ENCODE measurements at places on chromosomes 1 and 21.

- DNase-seq = no peak
These were observed 2.9 kb upstream of the BSND start for GRCh38 chr1:54995835-54996234.

DNA sequence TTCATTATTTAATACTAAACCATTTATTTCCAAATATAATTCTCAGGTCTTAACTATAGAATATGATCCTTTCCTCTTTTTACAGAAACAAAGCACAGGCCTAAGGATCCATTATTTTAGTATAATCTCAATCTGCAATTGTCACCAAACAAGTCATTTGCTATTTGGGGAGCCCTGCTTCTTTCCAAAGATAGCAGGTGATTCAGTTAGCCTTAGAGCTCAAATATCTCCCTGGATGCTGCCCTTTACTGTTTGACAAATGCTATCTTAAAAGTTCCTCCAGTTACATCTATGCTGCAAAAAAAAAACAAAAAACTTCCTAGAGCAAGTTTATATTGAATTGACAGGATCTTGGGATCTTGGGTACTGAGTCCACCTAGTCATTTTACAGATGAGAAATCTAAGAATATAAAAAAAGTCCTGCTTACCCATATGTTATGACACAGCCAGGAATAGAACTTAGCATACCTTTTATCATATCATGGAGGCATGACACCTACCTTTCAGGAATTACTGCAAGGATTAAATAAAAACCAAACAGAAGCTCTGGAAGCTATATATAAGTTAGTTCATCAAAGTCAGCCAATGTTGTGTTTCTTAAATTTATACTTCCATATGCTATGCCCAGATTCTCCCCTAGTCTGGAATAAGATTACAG is 9.2 kb downstream of the SERBP1 start:
- DNase-seq = no peak

- DNase-seq = no peak
These were observed 403 bp downstream of the MXRA8 start for GRCh38 chr1:1357871-1358432.

DNA sequence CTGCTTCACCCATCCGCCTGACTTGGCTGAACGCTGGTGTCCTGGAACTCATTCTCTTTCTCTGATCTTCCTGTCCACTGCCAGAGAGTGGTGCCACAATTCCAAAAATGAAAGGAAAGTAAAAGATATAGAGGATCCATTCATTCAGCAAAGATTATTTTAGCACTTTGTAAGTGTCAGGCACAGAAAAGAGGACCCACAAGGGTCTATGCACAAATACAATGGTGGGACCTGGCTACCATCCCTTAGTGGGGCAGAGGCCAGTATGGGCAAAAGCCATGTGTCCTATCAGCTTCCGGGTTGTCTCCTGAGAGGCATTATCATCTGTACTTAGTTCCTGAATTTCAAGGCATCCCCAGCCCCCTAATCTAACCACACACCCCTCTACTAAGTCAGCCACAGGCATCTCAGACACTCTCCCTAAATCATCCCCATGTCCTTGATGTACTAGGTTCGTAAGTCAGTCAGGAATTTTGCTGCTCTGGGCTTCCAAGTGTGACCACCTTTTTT is 19.0 kb downstream of the SSR2 start:
- no peak for DNase-seq

DNA sequence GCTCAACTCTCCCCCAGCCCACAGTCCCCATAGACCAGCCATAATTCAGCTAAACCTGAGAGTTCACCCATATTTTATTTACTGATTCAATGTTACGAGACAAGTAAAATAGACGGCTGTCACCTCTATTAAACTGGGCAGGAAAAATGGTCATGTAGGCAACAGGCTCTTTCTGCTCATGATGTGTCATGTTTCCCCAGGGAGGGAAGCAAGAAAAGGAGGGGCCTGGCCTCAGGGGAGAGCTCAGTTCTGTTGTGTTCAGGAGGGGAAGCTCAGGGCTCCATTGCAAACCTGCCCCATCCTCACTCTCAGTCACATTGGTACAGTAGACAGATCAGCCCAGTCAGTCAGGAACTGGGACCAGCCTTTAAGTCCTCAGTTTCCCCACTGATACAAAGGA is 12.8 kb downstream of the GRIK3 start:
- no peak for DNase-seq

DNA sequence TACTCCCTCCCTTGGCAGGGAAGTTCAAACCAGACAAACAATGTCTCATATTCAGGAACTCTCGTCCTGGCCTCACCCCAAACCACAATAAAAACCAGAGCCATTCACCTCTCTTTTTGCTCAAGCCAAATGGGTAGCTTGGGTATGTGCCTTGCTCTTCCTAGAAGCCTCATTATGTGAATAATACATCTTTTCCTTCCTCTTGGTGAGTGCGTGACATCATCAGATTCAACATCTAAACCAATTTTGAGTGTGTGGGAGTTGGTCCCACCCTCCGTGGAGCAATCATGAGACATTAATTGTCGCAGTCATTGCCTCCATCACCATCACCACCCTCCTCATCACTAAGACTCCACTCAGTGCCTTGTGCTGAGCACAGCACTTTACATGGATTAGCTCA is 482.9 kb downstream of the PTPRU start:
- DNase-seq = no peak

GRCh38 chr1:204072931-204073836 is at the start of gene SOX13:
Gene SOX13 (plus strand): TSS chr1:204073115. CDS start chr1:204112916, 39,801 bp downstream.
- peak; percentile 25 for DNase-seq

DNA sequence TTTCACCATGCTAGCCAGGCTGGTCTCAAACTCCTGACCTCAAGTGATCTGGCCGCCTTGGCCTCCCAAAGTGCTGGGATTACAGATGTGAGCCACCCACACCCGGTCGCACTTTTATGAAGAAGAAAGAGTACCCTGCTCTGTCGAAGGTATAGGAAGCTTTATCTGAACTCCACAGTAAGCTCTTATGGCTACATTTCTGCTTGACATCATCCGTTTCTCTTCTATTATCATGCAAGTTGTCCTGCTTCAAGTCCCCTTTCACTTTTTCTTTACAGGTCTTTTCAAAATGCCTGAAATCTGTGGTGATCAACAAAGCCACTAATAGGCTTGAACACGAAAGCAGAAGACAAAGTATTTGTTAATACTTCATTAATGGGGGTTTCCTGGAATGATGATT is 4.0 kb downstream of the RPE65 start:
- no peak for DNase-seq

GRCh38 chr1:38133304-38133703 is 86.7 kb upstream of the POU3F1 start:
- DNase-seq = no peak

DNA sequence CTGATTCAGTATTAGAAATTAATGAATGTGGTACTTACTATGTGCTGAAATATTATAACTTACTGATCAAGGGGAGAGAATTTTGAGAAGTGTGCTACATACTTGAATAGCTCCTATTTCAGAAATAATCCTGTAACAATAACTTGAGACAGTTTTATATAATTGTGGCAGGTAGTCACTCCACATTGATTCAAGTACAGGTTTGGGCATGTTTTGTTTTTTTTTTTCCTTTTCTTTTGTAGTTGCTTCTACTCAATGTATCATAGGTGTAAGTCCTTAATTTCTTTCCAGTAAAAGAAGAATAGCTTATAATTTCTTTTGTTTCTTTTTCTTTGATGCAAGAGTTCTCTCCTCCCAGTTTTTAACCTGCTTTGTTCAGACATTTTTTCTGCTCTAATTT is 86.1 kb upstream of the ADGRL2 start:
- DNase-seq = no peak

DNA sequence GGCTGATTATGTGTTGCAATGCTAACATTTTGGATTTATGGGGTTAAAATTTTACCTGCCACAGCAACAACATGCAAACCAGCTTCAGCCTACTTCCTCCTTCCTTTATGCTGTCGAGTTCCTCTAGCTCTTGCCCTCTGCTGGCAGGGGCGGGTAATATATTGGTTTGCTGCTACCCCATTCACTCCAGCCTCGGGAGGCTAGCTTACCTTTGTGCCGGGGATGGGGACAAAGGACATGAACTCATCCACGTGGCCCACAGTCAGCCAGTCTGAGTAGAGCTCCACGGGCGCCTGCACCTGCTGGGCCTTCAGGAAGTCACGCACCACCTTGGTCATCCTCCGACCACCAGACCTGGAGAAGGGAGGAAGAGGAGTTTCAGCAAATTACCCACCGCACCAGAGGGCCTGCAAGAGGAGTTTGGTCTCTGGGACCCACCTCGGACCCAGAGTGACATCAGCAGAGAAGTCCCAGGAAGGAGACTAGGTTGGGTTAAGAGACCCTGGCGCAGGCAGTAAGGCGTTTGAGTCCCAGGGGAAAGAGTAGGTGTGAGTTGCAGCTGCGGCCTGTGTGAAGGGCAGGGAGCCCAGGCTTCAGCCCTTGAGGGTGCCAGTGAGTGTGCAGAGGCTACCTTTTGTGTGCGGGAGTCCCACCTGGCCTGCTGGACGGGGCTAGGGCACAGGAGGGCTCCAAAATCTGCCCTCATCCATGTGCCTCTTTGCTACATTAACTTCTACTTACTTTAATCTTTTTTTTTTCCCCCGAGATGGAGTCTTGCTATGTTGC is 21.8 kb upstream of the SDHB start:
- DNase-seq = no peak

GRCh38 chr1:234923626-234924025 is 205.0 kb downstream of the TOMM20 start:
- no peak for DNase-seq

DNA sequence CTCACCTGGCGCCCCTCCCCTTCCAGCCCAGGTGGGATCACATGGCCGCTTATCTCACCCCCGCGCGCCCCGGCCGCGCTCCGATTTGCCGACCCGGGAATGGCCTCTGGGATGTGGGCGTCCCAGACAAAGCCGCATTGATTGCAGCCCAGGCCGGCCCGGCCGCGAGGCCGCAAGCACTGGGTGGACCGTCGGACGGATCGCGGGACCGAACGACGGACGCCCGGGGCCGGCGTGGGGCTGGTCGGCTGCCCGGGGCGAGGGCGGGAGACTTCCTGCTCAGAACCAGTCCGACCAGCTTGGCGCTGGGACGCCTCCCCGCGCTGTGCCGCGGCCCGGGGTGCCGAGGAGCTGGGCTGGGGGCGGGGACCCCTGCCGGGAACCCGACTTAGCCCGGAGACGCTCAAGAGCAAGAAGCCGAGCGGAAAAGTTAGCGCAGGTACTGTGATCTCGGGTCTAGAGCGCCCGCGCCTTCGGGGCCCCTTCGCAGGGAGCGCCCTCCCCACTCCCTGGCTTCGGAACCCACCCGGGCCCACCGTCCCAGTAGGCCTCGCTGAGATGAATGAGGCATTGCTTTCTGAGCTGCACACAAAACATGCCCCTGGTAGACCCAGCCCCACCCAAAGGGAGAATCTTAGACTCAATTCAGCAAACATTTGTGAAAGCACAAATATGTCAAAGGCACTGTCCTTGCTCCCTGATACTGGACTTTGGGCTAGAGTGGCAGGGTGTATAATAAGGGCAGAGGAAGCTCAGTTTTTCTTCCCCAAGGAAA is 415 bp upstream of the LAD1 start:
- no peak for DNase-seq

GRCh38 chr21:38297194-38297631 is 40.4 kb downstream of the KCNJ15 start:
- DNase-seq = no peak

DNA sequence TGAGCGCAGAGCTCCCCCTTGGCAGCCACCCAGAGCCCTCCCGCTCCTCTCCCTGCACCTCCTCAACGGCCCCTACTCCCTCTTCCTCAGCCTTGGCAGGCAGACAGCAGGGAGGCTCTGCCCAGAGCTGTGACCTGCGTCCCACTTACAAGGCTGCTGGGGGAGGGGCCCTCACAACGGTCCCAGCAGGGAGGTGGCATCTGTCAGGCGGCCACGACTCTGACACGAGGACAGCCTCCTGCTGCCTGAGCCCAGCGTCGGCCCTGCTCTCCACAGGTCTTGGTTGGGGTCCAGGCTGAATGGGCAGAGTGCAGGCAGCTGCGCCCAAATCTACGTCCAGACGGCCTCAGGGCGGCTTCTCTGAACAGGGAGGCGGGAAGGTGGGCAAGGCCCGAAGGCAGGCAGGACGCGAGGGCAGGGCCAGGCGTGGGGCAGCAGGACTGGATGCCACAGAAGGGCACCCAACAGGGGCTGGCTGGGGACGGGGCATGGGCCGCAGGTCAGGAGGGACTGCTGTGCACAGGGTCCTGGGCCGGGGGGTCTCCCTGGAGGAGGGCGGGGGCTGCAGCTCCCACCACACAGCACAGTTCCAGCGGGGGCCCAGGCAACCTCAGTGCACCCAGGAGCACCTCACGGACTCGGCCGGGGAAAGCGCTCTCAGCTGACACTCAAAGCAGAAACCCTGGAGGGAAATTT is 7.5 kb downstream of the SLC19A1 start:
- no peak for DNase-seq

GRCh38 chr1:12152113-12152891 is 14.5 kb upstream of the TNFRSF1B start:
- DNase-seq = no peak

- DNase-seq = no peak
These were observed 127.7 kb upstream of the HOOK1 start for GRCh38 chr1:59687081-59687480.

- DNase-seq = no peak
These were observed 123.9 kb downstream of the PTBP2 start for GRCh38 chr1:96845464-96845863.

- DNase-seq = no peak
These were observed 13.4 kb upstream of the OLFML3 start for GRCh38 chr1:113965703-113966412.

GRCh38 chr1:156383023-156383422 is 14.0 kb downstream of the RHBG start:
- peak; percentile 5 for DNase-seq

DNA sequence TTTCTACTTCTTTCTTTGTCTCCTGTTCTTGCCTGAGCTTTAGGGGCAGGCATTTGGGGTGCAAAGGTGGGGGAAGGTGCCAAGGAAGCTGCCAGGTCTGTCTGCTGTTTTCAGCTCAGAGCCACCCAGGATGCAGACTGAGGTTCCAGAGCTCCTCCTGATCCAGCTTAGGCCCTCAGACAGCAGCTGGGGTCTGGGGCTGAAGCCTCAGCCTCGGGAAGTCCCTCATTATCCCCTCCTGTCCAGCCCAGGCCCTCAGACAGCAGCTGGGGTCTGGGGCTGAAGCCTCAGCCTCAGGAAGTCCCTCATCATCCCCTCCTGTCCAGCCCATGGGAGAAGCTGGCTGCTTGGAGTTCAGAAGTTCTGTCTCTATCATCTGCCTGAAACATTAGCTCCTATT is 257.7 kb upstream of the CSF3R start:
- no peak for DNase-seq

DNA sequence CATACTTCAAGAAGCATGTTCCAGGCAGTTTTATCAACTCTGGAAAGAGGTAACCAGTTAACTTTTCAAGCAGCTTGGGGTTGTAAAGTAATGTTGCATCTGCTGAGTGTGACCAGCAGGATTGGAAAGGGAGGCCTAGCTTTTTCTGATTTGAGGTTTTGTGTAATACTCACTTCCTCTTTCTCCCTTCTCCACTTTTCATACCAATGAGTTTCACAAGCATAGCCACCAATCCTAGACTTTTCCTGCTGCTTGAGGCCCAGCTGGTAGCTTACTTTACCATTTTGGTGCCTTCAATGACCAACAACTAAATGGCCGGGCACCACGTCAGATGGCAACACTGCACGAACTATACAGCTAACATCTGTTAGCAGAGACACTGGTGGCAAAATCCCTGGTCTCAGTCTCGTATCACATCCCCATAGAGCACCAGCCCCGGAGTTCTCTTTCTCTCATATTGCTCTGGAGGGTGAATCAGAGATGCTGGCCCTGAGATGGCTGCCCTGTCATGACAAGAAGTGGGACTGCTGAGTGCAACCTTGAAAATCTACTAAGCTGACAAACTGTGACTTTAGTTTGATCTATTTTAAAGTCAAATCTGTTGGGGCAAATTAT is 14.8 kb upstream of the GPR88 start:
- no peak for DNase-seq

Data from cerebellar nuclear complex (tissue), 1 donor.